ENCODE measurements at places on chromosomes 13 and 19.

- no peak for DNase-seq
These were observed 24.1 kb upstream of the WDFY2 start for GRCh38 chr13:51559946-51560735.

DNA sequence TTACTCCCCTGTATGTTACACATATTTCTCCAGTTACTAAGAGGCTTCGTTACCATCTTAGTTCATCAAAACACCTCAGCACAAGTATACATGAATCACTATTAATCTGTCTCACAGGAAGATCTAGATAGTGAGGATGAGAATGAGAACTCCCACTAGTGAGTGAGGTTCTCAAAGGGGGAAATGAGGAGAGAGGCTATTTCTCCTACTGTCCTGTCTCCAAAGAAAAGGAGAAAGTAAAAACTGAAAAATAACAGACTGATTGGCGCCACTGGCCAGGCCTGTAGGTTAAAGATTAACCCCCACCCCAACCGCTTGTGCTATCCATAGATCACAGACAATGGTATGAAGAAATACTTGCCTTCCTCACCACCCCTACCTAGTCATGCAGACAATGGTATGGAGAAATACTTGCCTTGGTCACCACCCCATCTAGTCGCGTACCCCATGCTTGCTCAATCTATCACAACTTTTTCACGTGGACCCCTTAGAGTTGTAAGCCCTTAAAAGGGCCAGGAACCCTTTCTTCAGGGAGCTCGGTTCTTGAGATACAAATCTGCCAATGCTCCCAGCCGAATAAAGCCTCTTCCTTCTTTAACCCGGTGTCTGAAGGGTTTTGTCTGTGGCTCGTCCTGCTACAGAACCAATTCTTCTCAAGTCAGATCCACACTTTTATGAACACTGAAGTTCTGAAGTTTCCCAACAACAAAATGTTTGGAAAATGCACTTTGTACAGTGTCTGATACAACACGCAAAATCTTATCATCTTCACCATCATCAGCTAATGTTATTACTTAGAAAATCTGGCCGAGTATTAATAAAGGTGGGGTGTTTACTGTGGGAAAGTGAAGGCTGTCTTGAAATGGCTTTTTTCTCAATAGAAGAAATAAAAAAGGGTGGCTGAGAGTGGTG is 598.1 kb downstream of the UQCRFS1 start:
- no peak for DNase-seq

DNA sequence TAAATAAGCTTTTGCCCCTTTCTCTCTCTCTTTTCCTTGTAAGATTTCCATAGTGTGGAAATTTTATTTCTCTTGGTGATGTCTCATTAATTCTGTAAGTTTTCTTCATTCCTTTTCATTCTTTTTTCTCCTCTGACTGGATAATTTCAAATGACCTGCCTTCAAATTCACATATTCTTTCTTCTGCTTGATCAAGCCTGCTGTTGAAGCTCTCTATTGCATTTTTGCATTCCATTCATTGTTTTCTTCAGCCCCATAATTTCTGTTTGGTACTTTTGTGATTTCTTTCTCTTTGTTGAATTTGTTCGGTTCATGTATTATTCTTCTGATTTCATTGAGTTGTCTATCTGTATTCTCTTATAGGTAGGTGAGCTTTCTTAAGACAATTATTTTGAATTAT is 42.2 kb upstream of the ZNF507 start:
- DNase-seq = no peak

DNA sequence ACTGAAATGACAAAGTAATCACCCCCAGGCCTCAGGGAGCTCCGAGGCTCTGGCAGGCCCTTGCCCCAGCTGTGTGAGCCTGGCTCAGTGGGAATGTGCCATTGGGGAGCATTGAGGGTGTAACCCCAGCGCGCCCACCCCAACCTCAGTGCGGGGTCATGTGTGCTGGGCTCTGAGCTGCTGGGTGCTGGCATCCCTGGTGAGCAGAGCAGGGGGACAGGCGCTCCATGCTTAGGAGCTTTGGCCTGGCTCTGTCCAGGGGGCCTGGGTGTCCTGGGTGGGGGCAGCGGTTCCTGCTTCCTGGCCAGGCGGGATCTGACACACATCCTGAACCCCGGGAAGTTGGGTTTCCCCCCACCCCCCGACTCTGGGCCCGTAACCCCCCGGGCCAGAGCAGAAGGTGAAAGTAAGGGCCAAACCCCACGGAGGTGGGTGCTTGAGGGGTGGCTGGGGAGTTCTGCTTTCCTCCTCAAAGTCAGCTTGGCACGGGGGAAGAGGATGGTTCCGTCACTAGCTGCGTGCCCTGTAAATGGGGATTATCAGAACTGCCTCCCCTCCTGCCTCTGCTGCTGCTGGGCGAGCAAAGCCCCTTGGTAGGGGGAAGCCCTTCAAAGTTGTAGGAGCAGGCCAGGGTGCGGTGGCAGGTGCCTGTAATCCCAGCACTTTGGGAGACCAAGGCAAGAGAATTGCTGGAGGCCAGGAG is 1.7 kb downstream of the LRP3 start:
- no peak for DNase-seq

DNA sequence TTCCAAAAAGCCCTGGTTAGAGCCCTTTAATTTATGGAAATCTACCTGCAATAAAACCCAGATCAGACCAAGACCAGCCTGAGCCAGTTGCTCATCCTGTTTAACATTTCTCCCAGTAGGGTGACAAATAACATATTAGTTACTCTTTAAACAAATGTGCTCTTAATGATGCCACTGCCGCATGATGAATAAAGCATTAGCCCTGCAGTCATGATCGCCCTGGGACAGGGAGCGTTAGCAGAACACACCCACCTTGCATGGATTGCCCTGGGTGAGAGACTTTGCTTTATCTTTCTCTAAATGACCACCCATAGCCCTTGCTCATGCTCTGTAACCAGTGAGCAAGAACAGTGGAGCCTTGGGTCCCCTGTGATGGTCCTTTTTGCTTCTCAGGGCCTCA is 362.4 kb downstream of the ENOX1 start:
- no peak for DNase-seq

- no peak for DNase-seq
These were observed 40.8 kb downstream of the CHST8 start for GRCh38 chr19:33662391-33663092.

GRCh38 chr13:73428137-73428536 is 369.3 kb downstream of the KLF5 start:
- peak; percentile 6 for DNase-seq

DNA sequence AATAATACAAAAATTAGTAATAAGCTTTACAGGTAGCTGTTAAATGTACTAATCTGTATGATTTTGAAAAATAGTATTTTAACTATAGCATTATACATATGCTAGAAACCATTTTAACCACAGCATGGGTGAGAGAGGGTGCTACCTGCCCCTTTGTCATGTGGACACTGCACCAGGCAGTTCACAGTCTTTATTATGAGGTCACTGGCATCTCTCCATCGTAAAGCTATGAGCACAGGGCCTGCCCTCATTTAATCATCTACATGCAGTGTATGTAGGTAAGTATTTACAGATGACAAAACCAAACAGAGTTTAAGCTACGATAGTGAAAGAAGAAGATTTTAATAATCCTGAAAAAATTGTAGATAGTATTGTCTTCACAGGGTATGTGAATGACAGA is 21.7 kb downstream of the EDNRB start:
- no peak for DNase-seq

GRCh38 chr19:29677001-29677817 is 11.9 kb downstream of the PLEKHF1 start:
- DNase-seq = no peak

GRCh38 chr13:94917824-94918223 is 205.5 kb upstream of the SOX21 start:
- DNase-seq = no peak

DNA sequence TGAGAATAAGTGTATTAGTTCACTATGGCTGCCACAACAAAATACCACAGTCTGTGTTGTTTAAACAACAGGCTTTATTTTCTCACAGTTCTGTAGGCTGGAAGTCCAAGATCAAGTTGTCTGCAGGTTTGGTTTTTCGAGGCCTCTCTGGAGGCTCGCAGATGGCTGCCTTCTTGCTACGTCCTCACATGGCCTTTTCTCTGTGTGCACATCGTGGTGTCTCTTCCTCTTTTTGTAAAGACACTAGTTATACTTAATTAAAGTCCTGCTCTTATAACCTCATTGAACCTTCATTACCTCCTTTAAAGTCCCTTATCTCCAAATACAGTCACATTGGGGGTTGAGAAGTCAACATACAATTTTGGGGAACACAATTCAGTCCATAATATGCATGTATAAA is 10.6 kb downstream of the CSNK1A1L start:
- no peak for DNase-seq

GRCh38 chr13:60410299-60410698 is 13.3 kb downstream of the TDRD3 start:
- DNase-seq = no peak

DNA sequence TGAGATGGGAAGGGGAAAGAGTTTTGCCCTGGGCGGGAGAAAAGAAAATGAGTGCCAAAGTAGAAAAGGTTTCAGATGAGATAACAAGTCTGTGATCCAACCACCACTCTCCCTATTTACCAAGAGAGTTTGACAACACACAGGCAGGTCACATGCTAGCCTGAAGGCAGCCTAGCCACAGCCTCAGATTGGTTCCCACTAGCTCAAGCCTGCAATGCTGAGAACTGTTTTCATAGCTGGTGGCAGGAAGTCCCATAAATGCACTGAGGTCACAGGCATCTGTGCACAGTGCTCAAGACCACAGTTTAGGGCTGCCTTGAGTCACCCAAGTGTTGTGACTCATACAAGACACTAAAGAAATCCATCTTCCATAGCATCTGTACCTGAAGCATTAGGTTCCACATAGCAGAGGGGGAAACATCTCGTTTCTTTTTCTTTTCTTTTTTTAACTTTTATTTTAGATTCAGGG is 18.5 kb upstream of the POP4 start:
- peak; percentile 94 for DNase-seq

- DNase-seq = no peak
These were observed 2.1 kb upstream of the BSG start for GRCh38 chr19:570251-570686.

DNA sequence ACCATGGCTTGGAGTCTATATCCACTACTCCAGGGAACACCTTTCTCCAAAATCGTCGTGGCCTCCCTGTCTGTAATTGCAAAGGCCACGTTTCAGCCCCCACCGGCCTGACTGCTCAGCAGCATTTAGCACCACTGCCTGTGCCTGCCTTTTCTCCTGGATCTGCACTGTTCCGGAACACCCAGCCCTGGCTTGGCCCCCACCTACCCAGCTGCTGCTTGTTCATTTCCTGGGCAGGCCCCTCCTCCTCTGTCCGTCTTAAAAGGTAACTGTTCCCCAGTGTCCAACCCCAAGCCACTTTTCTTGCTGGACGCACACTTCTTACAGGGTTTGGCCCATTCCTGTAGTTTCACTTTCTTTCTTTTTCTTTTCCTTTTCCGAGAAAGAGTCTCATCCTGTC is 8.5 kb upstream of the SYT5 start:
- no peak for DNase-seq

DNA sequence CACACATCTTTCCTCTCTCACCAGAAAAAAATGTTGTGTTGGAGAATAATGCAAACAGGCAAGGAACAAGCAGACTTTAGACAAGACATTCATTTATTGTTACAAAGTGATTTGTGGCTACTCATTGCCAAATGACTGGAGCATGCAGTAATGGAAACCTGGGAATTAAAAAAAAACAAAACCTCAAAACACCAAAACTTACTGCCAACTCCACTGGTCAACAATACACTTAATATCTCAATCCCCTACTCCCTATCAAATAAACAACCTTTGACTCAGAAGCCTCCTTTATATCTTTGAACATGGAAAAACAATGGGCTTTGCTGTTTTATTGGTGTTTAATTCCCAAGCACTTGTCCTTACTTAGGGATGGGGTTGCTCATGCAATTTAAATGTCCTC is 112.8 kb downstream of the POSTN start:
- DNase-seq = no peak

DNA sequence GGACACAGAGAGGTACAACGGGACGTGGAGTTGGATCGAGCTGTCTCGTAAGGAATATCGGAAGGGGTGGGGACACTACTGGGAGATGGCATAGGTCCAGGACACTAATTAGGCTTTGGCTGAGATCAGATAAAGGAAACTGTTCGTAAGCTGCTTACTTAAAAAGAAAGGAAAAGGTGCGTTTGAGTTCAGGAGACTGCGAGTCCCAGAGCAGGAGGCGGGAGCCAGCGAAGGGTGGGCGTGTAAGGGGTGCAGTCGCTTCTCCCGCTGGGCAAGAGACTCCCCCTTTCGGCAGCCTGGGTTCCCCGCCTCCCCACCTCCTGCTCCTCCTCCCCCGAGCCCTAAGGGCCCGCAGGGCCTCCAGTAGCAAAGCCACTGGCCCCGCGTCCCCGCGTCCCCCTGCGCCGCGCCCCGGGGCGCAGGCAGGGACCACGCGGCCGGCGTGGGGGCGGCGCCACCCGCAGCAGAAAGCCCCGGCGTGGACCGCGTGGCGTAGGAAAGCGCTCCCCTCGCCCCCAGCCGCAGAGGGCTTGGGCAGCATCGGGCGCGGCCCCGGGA is 547 bp downstream of the ABCC4 start:
- peak; percentile 45 for DNase-seq

GRCh38 chr19:54653181-54653809 is 9.5 kb upstream of the LILRB4 start:
- peak; percentile 21 for DNase-seq

- DNase-seq = no peak
These were observed 119.5 kb downstream of the FLT1 start for GRCh38 chr13:28375250-28375930.
